T-helper 9 cell (primary cell): ENCODE measurements at places on chromosomes 4 and X.
A peak's percentile ranks its signal among the peaks of the same experiment; 100 is the strongest.

DNA sequence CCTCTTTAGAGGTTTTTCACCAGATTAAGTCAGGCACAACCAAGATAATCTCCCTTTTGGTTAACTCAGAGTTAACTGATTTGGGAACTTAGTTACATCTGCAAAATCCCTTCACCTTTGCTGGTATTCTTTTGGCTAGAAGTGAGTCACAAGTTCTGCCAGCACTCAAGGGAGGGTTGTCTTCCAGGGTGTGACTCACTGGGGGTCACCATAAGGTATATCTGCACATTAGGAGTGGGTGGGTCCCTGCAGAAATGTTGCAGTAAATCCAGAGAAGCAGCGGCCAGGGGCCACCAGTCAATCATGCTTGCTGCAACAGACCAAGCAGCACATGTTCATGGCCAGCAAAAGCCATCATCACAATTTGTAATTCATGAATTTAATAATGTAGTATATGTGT lies 59.8 kb upstream of the MAML3 start:
- DNase-seq: no peak

DNA sequence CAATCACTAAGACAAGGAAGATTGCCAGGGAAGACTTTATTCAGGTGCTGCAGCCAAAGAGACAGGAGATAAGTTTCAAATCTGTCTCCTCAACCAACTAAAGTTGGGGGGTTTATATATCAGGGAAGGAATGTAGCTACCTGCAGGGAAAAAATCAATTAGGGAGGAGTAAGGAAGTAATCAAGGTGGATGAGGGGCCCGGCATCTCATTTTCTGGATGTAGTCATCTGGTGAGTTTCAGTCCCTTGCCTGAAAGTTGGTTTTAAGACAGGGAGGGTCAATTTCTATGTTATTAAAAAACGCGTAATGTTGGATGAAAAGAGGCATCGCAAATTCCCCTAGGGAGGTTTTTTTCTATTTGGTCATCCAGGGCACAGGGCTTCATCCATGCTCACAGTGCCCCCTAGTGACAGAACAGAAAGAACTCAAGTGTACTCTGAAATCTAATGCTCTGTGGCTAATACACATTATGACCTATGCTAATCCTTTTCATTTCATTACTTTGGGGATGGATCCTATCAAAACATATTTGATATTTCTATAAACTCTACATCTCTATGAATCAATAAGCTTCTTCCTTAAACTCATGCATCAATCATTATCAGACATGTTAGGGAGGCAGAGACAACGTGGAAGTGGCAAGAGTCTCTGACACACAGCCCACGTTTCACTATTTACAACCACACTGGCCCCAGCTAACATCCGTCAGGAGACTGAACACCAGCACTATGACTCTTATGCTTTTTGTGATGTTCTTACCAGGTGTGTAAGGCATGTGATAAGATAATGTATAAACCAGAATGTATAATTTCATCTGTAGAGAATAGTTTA lies 1577.0 kb upstream of the TENM3 start:
- DNase-seq: no peak

DNA sequence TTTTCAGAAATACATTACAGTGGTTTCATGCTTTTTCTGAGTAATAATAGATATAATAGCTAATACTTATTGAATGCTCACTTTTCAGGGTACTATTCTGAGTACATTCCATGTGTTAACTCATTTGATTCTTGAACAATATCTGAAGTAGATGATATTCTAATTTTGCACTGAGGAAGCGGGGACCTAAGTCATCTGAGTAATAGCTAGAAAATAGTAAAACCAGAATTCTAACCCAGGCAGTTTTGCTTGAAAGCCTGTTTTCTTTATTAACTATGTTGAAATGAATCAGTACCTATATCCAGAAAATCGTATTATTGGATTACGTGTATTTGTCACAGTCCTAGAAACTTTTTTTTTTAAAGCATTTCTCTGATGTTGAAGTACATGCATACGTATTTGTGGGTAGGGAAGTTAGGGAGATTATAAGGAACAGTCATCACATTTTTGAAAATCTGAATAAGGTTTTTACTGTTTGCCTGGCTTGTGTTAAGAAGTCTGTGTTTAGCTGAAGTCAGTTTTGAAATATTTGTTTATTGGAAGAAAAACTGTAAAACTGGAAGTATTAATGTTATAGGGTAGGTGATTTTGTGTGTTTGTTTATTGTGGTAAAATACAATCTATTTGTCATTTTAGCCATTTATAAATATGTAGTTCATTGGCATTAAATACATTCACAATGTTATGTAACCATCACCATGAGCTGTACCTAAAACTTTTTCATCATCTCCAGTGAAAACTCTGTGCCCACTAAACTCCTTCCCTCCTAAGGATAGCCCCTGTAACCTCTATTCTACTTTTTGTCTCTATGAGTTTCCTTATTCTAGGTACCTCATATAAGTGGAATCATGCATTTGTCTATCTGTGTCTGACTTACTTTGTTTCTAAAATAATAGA lies 55.3 kb downstream of the FIP1L1 start:
- no peak for DNase-seq

- DNase-seq: no peak
Observed at GRCh38 chrX:727738-728621, 97.4 kb downstream of the SHOX start.

- DNase-seq: peak; percentile 32
Observed at GRCh38 chr4:184168406-184169019, 49.2 kb downstream of the ENPP6 start.

DNA sequence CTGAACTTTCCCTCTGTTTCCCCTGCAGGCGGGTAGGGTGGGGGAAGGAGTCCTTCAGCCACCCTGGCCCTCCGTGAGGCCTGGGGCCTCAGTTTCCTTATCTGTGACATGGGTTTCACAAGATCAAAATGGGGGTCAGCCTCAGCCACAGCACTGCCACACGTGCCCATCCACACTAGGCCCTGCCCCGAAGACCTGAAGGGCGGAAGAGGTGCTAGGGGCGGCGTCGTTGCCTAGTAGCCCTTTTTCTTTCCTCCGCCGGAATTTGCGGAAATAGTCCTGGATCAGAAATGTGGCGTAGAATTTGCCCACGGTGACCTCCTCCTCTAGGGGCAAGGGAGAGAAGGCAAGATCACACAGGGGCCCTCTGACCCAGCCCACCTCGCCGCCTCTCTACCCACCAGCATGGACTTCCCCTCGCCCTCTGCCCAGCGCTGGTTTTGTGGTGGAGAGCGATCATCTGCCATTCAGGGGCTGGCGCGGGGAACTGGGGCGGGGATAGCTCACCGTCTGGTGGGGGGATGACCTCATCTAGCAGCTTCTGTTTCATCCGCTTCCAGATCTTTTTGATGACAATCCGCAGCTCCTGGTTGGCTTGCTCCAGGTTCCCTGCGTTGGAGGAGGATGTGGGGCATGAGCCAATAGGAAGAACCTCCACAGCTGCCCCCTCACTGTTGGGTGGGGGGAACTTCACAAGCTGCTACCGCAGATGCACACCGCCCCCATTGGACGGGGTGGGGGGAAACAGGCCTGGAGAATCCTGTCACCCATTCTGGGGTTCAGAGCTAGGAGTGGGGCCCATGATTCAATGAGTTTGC lies 9.7 kb upstream of the SYP start:
- no peak for DNase-seq

DNA sequence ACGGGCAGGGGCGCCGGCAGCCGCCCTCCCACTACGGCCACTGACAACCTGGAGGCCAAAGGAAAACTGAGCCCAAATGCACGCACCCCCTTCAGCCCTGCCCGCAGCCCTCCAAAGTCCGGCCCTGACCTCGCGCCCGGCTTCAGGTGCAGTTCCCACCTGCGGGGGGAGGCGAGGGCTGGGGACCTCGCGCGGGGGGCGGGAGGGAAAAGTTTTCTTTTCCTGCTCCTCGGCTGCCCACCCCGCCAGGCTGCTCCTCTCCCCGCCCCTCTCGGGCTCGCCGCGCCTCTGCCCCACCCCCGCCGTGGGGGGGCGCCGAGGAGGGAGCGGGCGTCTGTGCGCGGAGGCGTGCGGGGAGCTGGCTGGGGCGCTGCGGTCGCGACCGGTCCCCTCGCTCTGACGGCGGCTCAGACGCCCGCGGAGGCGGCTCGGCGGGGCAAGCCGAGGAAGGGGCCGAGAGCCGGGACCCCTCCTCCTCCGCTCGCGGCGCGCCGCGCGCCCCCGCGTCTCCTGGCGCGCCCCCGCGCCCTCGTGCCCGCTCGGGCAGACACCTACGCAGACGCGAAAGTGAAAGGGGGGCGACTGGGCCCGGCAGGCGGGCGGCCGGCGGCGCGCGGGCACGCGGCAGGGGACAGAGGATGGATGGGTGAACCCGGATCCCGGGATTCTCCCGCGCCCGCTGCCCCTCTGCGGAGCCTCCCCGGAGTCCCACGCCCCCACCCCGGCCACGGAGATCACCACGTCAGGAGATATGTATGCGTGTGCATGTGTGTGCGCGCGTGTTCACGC lies 3.1 kb upstream of the NR3C2 start:
- peak; percentile 76 for DNase-seq

DNA sequence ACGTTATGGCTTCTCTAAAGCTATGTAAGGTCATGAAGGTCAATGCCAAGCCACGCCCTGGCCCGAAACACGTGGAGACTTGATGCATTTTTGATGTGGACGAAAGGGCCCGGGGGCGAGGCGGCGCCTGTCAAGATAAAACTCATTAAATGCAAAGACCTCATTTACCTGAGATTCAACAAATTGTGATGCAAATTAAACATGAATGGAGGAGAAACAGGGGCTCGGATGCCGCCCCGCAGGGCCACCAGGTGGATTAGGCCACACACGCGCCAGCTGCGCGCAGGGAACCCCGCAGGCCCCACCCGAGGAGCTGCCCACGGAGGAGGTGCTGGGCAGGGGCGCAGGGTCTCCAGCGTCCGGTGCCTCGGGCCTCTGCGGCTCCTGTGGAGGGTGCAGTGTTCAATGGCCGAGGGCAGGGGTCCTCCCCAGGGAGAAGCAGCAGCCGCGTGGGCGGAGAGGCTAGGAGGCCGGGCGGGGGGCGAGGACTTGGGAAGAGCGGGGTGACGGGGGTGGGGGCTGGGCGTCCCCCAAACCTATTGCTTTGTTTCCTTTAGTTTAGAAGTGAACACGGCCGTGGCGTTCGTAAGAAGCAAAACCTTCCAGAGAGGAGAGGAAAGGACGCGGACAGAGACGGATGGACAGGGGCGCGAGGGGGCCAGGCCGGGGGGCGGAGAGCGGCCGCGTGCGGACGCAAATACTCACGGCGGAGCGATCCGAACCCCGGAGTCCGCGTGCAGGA lies 40.4 kb downstream of the CPLX1 start:
- no peak for DNase-seq

DNA sequence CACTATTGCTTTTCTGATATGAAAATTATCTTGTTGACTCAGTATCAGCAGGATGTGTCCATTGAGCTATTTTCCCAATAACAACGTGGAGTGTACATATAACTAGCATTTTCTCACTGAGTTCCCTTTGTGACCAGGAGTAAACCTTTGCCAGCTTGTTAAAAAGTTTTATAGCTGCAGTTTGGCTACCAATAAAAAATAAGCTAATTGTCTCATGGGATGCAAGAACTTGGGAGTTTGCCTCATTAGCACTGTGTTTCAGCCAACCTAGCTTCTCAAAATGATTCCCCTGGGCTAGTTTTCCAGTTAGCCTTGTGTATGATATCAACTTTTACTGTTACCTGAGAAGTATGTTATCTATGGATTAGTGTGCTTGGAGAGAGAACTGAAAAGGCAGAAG lies 24.9 kb upstream of the ANXA5 start:
- DNase-seq: no peak

DNA sequence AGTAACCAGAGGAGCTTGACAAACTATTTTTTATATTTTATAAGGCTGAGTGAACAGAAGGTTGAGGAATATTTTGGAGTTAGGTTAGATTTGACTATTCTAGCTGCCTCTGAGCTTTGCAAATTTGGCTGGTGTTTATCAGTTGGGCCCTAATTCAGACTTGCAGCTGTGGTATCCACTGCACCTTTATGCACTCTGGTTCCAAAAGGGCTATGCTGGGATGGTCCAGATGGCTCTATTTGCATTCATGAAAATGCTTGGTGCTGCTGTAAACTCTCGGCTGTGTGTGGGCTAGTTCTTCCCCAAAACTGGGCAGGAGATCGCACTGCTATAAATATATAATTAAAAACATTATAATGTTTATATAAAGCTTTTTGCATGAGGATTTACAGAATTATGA lies 106.3 kb downstream of the REPS2 start:
- DNase-seq: no peak

GRCh38 chr4:112340023-112340422 lies 42.9 kb downstream of the ALPK1 start:
- no peak for DNase-seq

DNA sequence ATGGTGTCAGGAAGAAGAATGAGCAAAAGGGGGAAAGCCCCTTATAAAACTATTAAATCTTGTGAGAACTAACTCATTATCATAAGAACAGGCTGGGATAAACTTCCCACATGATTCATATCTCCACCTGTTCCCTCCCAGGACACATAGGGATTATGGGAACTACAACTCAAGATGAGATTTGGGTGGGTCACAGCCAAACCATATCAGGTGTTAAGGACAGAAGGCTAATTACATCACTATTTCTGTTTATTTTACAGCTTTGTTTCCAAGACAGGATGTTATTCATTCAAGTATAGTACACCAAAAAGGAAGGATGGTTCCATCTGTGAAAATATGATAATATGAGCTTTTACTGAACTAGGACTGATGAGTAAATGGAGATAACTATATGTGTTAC lies 63.7 kb upstream of the ARSJ start:
- no peak for DNase-seq

- DNase-seq: no peak
Observed at GRCh38 chrX:17456526-17456925, 81.5 kb downstream of the NHS start.

- no peak for DNase-seq
Observed at GRCh38 chrX:7266288-7266687, 118.3 kb upstream of the PUDP start.

GRCh38 chrX:1520350-1520749 lies 16.6 kb downstream of the P2RY8 start:
- no peak for DNase-seq

GRCh38 chrX:106168107-106168506 lies at the start of gene PWWP3B:
PWWP3B (plus strand) TSS chrX:106168305; CDS start chrX:106205433, 37,128 bp downstream.
- no peak for DNase-seq
